ENCODE measurements at places on chromosomes 11 and 22.

- DNase-seq = no peak
Observed at GRCh38 chr11:115167456-115167855, 336.8 kb downstream of the CADM1 start.

DNA sequence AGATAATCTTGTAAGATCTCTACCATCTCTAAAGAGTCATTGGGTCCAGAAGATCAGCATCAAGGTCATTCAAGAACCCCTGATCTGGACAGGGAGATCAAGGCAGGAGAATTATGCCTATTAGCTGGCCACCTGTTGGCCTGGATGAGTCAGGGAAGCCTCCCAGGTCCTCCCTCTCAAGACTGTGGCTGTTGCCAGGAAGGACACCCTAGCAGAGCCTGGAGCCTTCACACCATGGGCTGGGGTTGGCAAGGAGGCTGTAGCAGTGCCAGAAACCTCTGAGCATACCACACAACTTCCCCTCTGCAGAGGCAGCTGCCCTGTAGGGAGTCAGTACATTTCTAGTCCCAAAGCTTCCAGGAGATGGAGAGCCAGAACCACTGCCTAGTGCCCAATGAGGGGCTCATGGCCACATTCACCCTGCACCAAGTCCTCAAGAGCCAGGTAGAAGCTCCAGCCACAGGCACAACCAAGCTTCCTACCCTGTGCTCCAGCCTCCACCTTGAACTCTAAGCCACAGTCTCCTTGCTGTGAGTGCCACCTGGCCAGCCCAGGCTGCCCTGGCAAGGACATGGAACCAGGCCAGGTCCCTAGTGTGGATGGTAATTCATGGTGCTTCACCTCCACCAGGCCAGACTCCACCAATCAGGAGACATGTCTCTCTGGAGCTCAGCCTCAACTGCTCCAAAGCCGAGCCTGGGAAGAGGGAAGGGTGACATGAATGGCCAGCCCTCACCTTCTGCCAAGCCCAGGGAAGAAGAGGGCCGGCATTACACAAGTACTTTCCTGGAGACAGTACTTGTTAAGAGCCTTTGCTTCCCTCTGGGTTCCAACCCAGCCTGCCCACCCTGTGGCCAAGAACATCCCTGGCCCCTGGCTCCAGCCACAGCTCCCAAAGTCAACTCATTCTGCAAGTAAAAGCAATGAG is 124.3 kb downstream of the BUD13 start:
- no peak for DNase-seq

DNA sequence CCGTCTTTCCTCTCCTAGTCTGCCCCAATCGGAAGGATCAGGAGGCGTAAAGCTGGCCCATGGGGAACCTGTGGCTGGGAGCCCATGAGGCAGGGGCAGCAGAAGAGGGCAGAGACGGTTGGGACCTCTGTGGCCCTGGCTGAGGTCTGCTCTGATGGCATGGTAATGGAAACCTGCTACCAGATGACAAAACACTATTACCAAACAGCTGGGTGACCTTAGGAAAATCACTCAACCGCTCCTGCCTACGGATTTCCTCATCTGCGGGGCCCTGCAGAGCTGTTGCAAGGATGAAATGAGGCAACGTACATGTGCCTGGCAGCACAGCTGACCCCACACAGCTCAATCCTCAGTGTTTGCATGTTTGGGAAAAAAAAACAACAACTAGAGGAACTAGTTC is 4.6 kb downstream of the AP5B1 start:
- no peak for DNase-seq

GRCh38 chr11:85758480-85759039 is 52.4 kb downstream of the SYTL2 start:
- DNase-seq = no peak

GRCh38 chr11:16326679-16327297 is 29.6 kb downstream of the SOX6 start:
- no peak for DNase-seq

DNA sequence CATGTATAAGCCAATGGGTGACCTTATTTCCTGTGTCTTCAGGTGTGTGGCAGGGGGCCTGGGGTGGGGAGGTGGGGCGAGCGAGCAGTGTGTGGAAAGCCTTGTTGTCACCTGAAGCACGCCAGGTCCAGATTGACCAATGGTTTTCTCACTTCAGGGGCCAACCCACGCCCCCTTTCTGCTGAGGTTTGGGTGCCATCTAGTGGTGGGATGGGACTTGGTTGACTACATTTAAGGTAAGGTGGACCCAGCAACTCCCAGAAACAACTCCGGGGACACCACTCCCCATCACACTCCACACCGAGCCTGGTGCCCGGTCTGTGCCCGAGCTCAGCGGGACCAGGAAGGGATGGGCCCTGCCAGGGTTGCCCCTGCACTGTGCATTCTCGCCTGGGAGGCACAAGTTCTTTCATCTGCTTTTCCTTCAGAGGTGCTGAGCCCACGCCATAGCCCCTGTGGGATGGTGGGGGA is 40.0 kb downstream of the TPCN2 start:
- DNase-seq = peak; percentile 48

GRCh38 chr11:19403196-19403895 is 162.6 kb upstream of the E2F8 start:
- no peak for DNase-seq

GRCh38 chr11:13118650-13119049 is 109.5 kb downstream of the RASSF10 start:
- no peak for DNase-seq

- DNase-seq = no peak
Observed at GRCh38 chr22:20514658-20515406, 7.4 kb downstream of the MED15 start.

GRCh38 chr11:131852757-131853156 is 482.3 kb downstream of the NTM start:
- no peak for DNase-seq

GRCh38 chr22:44574640-44575380 is 76.8 kb upstream of the RTL6 start:
- DNase-seq = no peak

GRCh38 chr22:46196278-46196677 is 46.0 kb downstream of the PPARA start:
- DNase-seq = no peak

DNA sequence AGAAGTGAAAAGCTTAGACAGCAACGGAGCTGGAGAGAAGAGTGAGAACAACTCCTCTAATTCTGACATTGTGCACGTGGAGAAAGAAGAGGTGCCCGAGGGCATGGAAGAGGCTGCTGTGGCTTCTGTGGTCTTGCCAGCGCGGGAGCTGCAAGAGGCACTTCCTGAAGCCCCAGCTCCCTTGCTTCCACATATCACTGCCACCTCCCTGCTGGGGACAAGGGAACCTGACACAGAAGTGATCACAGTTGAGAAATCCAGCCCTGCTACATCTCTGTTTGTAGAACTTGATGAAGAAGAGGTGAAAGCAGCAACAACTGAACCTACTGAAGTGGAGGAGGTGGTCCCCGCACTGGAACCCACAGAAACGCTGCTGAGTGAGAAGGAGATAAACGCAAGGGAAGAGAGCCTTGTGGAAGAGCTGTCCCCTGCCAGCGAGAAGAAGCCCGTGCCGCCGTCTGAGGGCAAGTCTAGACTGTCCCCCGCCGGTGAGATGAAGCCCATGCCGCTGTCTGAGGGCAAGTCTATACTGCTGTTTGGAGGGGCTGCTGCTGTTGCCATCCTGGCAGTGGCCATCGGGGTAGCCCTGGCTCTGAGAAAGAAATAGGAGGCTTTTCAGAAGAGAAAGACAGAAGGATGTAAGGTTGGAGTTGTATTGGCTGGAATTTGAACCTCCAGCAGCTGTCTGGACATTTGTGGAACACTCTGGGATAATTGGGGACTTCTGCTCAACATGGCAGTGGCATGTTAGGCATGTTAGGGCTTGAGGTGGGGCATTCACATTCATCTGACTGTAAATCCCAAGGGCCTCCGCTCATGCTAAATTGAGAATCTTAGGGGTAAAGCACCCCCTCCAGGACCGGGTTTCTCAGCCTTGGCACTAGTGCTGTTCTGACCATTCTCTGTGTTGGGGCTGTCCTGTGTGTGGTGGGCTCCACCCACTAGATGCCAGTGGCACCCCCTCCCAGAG is 47.1 kb downstream of the BID start:
- DNase-seq = no peak

GRCh38 chr11:79683930-79684329 is 243.1 kb upstream of the TENM4 start:
- no peak for DNase-seq

DNA sequence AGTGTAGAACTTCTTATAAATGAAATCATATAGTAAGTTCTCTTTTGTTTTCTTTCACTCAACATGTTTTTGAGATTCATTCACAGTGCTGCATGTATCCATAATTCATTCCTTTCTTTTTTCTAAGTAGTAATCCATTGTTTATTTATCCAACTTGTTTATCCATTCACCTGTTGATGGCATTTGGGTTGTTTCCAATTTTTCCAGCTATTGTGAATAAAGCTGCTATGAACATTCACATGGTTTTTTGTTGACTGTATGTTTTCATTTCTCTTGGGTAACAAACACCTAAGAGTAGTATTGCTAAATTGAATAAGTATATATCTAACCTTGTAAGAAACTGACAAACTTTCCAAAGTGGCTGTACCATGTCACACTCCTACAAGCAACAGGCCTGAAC is 23.5 kb downstream of the MRTFA start:
- no peak for DNase-seq

GRCh38 chr11:29318134-29318845 is 698.5 kb downstream of the KCNA4 start:
- no peak for DNase-seq

DNA sequence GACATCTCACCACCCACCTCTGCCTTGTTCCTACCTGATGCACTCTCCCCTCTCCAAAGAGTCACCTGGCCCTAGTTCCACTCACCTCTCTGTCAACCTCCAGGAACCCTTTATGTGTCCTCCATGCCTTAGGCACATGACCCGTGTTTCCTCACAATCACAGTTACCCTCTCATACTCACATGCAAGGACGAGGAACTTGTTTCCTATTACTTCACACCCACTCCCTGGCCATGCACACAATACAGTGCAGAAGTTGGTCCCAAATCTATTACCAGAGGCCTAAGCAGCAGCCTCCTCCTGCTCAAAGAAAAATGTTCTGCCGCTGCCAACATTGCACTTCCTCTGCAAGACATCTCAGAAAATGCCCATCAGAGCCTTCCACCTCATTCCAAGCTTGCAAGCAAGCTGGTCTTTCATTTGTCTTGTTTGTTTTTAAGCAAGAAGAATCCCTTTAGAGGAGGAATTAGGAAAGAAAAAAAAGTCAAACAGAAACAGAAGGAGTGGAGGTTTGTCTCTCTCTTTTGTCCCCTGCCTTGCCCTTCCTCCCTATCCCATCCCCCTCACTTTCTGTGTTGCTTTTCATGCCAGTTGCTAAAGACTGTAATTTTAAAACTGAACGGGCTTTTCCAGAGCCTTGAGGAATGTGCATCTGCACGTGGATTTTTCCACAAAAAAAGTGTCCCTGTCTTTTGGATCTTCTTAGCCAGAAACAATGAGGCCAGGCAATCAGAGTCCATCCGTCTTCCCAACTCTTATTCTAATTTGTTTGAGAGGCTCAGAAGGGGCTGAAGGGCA is 63.4 kb downstream of the KCNJ1 start:
- no peak for DNase-seq

DNA sequence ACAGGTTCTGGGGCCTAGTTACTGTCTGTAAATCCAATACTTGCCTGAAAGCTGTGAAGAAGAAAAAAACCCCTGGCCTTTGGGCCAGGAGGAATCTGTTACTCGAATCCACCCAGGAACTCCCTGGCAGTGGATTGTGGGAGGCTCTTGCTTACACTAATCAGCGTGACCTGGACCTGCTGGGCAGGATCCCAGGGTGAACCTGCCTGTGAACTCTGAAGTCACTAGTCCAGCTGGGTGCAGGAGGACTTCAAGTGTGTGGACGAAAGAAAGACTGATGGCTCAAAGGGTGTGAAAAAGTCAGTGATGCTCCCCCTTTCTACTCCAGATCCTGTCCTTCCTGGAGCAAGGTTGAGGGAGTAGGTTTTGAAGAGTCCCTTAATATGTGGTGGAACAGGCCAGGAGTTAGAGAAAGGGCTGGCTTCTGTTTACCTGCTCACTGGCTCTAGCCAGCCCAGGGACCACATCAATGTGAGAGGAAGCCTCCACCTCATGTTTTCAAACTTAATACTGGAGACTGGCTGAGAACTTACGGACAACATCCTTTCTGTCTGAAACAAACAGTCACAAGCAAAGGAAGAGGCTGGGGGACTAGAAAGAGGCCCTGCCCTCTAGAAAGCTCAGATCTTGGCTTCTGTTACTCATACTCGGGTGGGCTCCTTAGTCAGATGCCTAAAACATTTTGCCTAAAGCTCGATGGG is 13.5 kb downstream of the PIK3IP1 start:
- DNase-seq = no peak

DNA sequence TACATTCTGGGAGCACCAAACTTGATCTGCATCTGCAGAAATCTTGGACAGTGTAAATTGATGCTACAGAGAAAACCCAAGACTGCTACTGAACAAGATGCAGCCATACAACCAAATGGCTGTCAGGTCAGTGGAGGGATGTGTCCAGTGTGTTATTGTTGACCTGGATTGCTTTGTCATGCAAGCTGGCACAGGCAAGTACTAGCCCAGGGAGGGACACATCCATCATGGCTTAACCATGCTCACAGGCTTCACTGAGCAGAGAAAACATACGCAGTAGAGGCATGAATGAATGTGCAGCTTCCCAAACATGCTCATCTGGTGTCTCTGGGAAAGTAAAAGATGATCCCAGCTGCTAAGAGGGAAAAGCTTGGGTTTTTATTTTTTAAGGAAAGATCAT is 93.6 kb downstream of the MTNR1B start:
- DNase-seq = no peak

- DNase-seq = no peak
Observed at GRCh38 chr11:2207773-2208621, 36.4 kb upstream of the TH start.

GRCh38 chr11:100383357-100383865 is 303.7 kb upstream of the ARHGAP42 start:
- DNase-seq = no peak

DNA sequence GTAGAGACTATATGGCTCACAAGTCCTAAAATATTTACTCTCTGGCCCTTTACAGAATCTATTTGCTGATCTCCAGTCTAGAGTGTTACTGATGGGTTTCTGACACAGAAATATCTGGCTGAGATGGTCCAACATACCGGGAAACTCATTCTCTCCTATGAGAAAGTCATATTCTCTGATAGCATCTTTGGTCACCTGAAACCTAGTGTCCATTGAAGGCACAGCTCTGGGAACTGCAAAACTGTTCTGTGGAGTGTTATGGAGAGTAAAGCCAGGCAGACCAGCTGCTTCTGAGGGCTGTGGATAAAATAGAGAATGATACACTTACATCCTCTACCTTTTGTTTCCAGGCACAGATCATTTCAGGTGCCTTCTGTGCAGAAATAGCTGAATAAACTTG is 2.5 kb upstream of the C11orf24 start:
- no peak for DNase-seq

- DNase-seq = no peak
Observed at GRCh38 chr11:91771961-91772360, 452.7 kb upstream of the FAT3 start.

- no peak for DNase-seq
Observed at GRCh38 chr11:20962581-20962980, 293.2 kb downstream of the NELL1 start.

GRCh38 chr22:20989323-20990138 is 7.4 kb downstream of the LZTR1 start:
- no peak for DNase-seq

- no peak for DNase-seq
Observed at GRCh38 chr11:118051611-118052461, 25.0 kb upstream of the TMPRSS4 start.

Measured in amygdala (tissue), 56 donors.